ENCODE measurements at places on chromosomes 6 and 20.

DNA sequence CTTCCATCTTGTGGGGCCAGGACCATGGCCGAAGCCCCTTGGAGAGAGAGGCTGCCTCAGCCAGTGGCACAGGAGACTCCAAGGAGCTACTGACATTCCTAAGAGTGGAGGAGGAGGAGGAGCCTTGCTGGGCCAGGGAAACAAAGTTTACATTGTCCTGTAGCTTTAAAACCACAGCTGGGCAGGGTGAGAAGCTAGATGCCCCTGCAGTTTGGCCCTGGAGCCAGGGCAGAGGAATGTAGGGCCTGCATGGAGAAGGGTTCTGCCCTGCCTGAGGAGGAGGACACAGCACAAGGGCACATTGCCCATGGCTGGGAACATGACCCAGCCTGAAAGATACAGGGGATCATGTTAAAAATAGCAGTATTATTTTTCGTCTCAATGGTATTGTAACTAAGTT lies 37.4 kb downstream of the PLCG1 start:
- H3K36me3 ChIP-seq, result peaks cover 14% of the 10 kb centered on the region
- no peak for DNase-seq
- peaks cover 3% of the 10 kb centered on the region for H3K4me1 ChIP-seq
- H3K27me3 ChIP-seq, result no peaks in the 10 kb centered on the region

DNA sequence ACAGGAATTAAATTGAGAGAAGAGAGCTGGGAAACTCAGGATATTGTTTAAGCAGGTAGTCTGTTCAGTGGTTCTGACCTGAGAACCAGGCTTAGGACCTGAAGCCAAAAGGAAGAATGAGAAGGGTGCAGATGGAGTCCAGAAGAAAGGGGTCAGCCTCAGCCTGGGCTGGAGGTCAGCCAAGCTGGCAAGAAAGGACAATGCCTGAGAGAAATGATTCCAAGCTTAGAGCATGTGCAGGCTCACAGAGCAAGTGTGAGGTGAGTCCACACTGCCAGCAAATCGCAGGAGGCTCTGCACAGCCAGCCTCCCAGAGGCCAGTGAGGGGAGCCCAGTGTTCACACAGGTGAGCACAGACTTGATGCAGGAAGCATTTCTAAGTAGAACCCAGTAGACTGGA lies 47.3 kb downstream of the DAAM2 start:
- DNase-seq, result no peak
- no peak overlapping the region for H3K27ac ChIP-seq
- H3K4me1 ChIP-seq, result no peaks in the 10 kb centered on the region

DNA sequence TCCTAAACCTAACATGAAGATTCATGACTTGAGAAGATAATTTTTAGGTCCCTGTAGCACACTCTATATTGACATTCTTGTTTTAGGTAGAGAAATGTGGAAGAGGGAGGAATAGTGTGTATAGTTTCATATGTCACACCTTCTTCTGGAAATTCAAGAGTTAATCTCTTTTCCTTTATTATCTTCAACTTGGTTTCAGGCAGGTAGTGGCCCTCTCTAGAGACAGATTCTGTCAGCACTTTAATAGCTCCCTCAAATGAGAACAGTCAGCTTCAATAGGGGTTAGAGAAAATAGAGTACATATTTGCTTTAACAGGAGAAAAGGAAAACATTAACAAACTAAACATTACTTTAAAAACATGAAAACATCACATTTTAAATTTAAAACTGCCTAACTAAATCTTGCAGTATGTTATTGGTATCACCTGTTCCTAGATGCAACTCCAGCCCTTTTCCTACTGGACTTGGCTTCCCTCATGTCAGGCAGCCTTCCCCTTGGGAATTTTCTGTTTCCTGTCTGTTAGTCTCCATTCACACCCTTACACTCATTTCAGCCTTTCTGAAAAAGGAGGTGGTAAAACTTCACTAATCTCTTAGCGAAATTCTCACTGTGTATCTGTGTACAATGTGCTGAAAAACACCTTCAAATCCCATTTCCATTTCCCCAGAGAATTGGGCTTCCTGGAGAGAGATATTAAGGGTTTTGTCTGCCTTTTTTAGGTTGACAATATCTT lies 192.3 kb upstream of the RNF217 start:
- no peak overlapping the region for H3K4me3 ChIP-seq
- DNase-seq, result no peak
- no peak overlapping the region for H3K27ac ChIP-seq
- no peaks in the 10 kb centered on the region for H3K4me1 ChIP-seq
- peaks cover 82% of the 10 kb centered on the region for H3K27me3 ChIP-seq

DNA sequence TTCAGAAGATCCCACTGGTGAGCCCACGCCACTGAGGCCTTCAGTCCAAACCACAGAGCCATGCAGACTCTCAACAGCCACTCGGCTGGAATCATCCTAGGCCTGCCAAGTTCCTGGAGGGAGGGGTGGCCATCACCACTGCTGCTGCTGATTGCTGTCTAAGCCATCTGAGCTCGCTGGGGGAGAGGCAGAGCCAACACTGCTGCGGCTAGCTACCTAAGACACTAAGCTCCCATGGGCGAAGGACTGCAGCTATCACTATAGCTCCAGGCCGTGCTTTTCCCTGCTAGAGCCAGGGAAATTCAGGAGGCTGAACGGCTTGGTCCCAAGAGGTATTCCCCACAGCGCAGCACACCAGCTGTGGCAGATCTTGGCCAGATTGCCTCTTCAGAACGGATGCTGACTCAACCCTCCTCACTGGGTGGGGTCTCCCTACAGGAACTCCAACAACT lies 73.6 kb downstream of the TBC1D32 start:
- DNase-seq, result no peak
- H3K27me3 ChIP-seq, result no peaks in the 10 kb centered on the region
- no peak overlapping the region for H3K4me3 ChIP-seq
- H3K36me3 ChIP-seq, result no peaks in the 10 kb centered on the region
- H3K27ac ChIP-seq, result no peak overlapping the region

DNA sequence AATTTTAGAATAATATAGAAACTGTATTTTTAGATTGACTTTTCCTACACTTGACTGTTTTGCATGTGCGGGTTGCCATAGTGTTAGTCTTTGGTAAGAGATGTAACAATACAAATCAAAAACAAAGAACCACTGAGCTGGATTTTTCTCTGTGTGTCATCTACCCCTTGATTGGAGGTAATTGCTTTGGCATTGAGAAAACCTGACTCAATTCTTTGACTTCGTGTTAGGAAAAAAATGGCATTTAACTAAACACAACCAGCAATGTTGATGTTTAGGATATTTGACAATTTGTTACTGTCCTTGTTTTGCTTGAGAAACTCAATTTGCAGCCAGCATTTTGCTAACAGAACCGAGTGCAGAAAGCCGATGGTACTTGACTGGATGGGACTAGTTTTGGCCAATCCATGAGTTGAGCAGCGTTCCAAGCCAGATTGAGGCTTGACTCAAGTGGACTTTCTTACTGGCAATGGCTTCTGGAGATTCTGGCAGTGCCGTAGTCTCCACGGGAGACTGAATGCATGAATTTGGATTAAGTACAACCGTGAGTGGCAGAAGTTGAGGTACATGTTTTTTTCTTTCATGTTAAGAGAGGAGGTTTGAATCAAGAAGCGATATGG lies 17.1 kb downstream of the TPBG start:
- no peak for DNase-seq
- peaks cover 3% of the 10 kb centered on the region for H3K4me1 ChIP-seq
- no peak overlapping the region for H3K4me3 ChIP-seq
- H3K27ac ChIP-seq, result no peak overlapping the region
- no peaks in the 10 kb centered on the region for H3K27me3 ChIP-seq

- no peaks in the 10 kb centered on the region for H3K27me3 ChIP-seq
- no peaks in the 10 kb centered on the region for H3K36me3 ChIP-seq
- no peak for DNase-seq
- no peaks in the 10 kb centered on the region for H3K4me1 ChIP-seq
These were observed 10.9 kb upstream of the CALHM6 start for GRCh38 chr6:116450185-116450710.

DNA sequence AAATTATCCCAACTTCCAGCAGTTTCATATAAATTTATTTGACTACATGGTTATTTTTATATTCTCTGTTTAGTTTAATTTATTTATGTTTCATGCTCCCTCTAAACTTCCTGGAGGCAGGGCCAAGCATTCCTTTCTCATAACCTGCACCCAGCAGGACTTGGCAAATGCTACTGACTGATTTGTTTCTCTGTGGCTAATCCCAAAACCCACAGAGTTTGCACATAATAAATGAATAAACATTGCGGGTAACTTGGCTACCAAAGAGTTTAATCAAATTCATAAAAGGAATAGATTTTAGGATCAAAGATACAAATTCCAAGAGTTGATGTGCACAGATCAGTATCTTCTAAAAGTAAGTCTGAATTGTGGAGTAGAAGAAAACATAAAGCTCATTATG lies 239.5 kb downstream of the SLC35F1 start:
- no peaks in the 10 kb centered on the region for H3K4me1 ChIP-seq
- DNase-seq, result no peak
- H3K27ac ChIP-seq, result no peak overlapping the region
- H3K36me3 ChIP-seq, result no peaks in the 10 kb centered on the region
- no peak overlapping the region for H3K4me3 ChIP-seq

DNA sequence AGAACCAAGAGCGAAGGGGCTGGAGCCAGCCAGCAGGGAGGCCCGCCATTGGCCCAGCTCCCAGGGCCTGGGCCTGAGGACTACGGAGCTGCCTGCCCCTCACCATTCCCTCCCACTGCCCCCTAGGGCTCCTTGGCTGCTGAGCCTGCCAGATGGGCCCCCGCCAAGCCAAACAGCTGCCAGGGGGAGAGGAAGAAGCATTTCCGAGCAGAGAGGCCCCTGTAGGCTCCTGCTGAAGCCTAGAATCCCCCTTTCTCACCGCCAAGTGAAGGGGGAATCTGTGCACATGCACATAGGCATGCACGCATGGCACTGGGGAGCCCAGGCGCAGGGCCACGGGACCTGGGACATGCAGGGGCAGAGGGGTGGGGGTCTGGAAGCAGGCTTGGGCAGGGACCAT lies 28.5 kb upstream of the MRPS18A start:
- no peak overlapping the region for H3K4me3 ChIP-seq
- H3K36me3 ChIP-seq, result no peaks in the 10 kb centered on the region

- H3K36me3 ChIP-seq, result no peaks in the 10 kb centered on the region
- no peak overlapping the region for H3K4me3 ChIP-seq
- H3K27ac ChIP-seq, result no peak overlapping the region
- no peaks in the 10 kb centered on the region for H3K4me1 ChIP-seq
- peak; percentile 18 for DNase-seq
- H3K27me3 ChIP-seq, result peaks cover 16% of the 10 kb centered on the region
These were observed 48.7 kb upstream of the CLVS2 start for GRCh38 chr6:122947355-122947754.

- no peaks in the 10 kb centered on the region for H3K36me3 ChIP-seq
- no peak for DNase-seq
- H3K27me3 ChIP-seq, result peaks cover 73% of the 10 kb centered on the region
These were observed 11.6 kb downstream of the MAFB start for GRCh38 chr20:40677343-40677924.

GRCh38 chr6:110173506-110174132 lies 5.9 kb downstream of the WASF1 start:
- H3K27ac ChIP-seq, result no peak overlapping the region
- H3K4me3 ChIP-seq, result no peak overlapping the region
- no peaks in the 10 kb centered on the region for H3K36me3 ChIP-seq
- DNase-seq, result no peak
- H3K27me3 ChIP-seq, result no peaks in the 10 kb centered on the region
- peaks cover 7% of the 10 kb centered on the region for H3K4me1 ChIP-seq

- H3K27ac ChIP-seq, result no peak overlapping the region
- no peaks in the 10 kb centered on the region for H3K36me3 ChIP-seq
- H3K4me1 ChIP-seq, result no peaks in the 10 kb centered on the region
- DNase-seq, result no peak
These were observed 95.7 kb downstream of the EPHA7 start for GRCh38 chr6:93323630-93324029.

- no peaks in the 10 kb centered on the region for H3K4me1 ChIP-seq
- no peak overlapping the region for H3K27ac ChIP-seq
- no peaks in the 10 kb centered on the region for H3K36me3 ChIP-seq
- no peak for DNase-seq
These were observed 36.9 kb upstream of the CCDC167 start for GRCh38 chr6:37536491-37537190.

- H3K4me3 ChIP-seq, result no peak overlapping the region
- H3K4me1 ChIP-seq, result no peaks in the 10 kb centered on the region
- H3K27ac ChIP-seq, result no peak overlapping the region
- no peaks in the 10 kb centered on the region for H3K36me3 ChIP-seq
- DNase-seq, result no peak
These were observed 326.1 kb downstream of the PRL start for GRCh38 chr6:21970569-21971300.

DNA sequence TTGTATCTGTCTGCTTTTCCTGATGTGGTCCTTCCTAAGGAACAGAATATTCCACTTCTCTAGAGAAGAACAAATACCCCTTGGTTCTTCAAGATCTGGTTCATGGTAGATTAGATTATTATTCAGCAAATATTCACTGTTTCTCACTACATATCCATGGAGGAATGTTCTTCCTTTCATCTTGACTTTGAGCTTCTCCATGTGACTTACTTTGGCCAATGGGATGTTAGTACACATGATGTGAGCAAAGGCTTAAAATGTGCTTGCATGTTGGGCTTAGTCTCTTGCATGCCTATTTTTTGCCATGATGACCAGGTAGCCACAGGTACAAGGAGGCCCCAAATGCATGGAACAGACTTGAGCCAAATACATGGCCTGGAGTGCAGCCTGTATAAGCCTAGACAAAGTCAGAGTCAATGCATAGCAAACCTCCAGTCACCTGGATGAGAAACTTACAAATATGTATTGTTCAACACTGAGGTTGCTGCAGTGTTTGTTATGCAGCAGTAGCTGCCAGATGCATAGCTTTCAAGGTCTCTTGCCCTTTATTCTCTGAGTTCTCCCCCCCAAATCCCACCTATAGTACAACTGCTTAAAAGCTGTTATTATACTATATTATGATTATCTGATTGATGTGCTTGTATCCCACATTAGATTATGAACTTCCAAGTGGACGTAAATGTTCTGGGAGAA lies 50.0 kb upstream of the CHD6 start:
- DNase-seq, result no peak
- H3K36me3 ChIP-seq, result no peaks in the 10 kb centered on the region
- no peaks in the 10 kb centered on the region for H3K4me1 ChIP-seq
- no peak overlapping the region for H3K4me3 ChIP-seq
- H3K27me3 ChIP-seq, result peaks cover 3% of the 10 kb centered on the region
- no peak overlapping the region for H3K27ac ChIP-seq

GRCh38 chr6:13870214-13870830 lies 54.4 kb upstream of the RNF182 start:
- DNase-seq, result no peak
- no peaks in the 10 kb centered on the region for H3K36me3 ChIP-seq
- H3K4me1 ChIP-seq, result peaks cover 11% of the 10 kb centered on the region
- H3K27me3 ChIP-seq, result no peaks in the 10 kb centered on the region
- no peak overlapping the region for H3K4me3 ChIP-seq
- H3K27ac ChIP-seq, result no peak overlapping the region

DNA sequence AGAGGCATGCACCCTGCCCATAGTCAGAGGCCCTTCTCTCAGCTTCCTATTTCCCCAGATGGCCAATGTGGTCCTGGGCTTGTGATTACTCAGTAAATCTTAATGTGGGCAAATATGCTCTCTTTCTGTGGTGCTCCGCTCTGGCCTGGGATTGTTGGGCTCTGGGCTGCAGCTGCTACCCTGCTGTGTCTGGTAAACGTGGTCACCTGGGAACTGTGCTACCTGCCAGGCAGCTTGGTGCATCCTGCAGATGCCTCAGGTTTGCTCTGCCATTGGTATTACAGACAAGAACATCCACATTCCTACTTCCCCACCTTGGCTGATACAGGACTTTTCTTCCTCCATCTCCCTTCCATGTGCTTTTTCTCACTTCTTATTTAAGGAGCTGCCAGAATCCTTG lies 611.5 kb upstream of the IMPG1 start:
- no peak for DNase-seq
- H3K27me3 ChIP-seq, result no peaks in the 10 kb centered on the region
- no peaks in the 10 kb centered on the region for H3K4me1 ChIP-seq
- no peak overlapping the region for H3K4me3 ChIP-seq
- H3K27ac ChIP-seq, result no peak overlapping the region
- H3K36me3 ChIP-seq, result no peaks in the 10 kb centered on the region
